Occipital lobe (tissue), 3 donors: ENCODE measurements at places on chromosomes 1 and 21. TPM values are rescaled to one million over a fixed set of nuclear protein-coding genes. Genes with fewer than 3 reads are reported as not detected.

DNA sequence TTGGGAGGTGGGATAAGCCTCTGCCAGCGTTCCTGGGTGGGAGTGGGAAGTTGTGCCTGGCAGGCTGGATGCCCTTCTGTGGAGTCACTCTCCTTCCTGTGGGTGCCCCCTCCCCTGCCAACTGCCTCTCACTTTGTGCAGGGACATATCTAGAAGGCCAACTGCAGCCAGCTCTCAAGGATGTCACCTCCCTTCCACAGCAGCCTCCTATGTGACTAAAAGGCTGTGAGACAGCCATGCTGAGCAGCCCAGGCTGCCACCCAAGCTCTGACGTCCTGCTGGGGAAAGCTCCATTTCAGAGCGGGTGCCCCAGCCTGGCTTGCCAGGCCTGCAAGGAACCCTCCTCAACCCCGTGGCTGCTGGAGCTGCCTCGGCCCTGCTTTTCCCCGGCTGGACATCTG is 19.6 kb upstream of the SLC26A9 start:
- DNase-seq = no peak

DNA sequence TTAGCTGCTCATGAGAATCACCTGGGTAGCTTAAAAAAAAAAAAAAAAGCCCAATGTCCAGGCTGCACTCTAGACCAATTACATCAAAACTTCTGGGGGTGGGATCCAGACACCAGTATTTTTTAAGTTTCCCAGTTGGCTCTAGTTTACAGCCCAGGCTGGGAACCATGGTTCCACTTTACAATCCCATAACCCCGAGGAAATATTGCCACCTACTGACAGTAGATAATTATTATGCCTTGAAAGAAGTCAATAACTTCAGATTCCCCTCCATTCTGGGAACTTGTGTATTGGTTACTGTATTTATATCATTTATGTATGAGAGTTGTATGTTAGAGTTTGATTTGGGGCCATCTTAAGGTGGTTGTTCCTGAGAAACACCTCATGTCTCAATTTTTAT is 100.2 kb downstream of the SPATA46 start:
- DNase-seq = no peak

LAMB3 gene
- total RNA-seq = 1.7 TPM

DNA sequence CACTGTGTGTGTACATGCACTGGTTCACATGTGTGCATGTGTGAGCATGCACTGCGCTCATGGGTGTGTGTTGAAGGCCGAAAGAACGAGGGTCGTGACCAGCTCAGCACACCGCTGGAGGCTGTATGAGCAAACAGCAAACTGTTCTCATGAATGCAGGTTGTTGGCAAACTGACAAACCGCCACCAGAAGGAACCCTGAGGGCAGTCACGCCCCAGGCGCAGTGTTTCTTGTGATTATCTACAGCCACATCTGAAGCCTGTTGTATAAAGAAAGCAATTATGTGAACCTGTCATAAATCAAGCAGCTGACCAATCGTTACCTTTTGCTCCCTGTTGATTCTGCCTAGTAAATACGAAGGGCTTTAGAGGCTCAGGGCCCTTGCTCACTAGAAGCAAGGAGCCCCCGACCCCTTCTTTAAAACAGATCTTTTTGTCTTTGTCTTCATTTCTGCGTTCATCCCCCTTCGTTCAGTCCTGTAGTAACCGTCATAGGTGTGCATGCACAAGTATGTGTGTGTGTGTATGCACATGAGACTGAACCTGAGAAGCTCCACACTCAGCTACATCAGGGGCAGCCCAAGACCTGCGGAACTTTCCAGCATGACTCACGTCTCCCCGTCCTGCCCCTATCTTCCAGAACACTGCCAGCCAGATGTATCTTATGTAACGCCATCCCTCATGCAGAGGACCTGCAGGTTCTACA is 16.8 kb upstream of the RIPK4 start:
- DNase-seq = no peak

- no peak for DNase-seq
These were observed 1568.3 kb downstream of the AMY1C start for GRCh38 chr1:105317976-105318375.

GRCh38 chr1:29974316-29974724 is 738.0 kb downstream of the PTPRU start:
- no peak for DNase-seq

DNA sequence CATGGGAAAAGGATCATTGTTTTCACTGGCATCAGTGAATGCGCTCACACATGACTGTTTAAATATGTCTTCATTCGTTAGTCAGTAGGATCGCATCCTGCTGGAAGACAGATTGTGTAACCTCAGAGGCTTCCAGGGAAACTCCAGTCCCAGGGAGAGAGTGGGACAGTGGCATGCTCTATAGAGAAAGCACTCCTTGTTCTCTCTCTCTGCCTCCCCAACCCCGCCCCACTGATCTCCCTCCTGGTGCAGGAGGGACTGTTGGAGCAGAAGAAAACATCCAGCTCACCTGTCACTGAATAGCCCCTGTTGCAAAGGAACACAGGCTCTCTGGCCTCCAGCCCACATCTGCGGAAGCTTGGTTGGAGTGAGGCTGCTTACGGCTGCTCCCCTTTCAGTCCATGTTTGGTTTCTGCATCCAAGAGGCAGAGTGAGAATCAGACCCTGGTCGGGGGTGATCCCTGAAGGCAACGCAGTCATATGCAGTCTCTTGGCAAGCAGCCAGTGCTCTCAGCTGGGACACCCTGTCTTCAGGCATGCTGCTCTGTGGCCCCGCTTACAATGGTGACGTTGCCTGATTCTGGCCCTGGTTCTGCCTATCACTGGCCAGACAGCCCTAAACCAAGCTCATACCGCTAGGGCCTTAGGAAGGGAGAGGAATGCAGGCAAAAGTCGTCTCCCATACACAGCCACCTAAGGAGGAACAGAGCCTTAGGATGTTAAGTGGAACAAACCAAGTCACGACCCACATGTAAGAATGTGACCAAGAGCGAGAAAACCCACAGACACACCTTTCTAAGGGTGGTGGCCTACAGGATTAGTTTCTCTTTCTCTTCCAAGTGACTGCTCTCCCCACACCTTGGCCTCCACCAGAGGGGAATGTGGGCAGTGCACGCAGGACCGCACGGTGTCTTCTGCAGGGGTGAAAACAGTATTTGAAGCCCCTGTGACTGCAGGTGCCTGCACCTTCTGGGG is 39.7 kb downstream of the BACE2 start:
- no peak for DNase-seq

DNA sequence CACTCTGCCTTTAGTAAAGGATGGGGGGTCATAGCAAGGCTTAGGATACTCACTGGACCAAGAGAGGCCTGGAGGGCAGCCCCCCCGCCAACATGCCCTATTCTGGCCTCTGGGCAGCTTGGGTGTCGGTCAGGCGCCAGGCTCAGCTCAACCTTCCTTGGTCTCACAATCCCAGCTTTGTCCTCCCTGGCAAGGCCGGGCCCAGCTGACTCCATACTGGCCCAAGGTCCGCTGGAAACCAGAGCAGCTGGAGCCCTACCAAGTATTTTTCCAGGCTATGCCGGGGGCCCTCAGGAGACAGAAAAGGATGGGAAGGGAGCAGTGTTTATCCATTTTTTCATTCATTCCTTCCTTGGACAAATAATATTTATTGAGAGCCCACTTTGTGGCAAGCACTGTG is 6.2 kb downstream of the FBXO2 start:
- peak; percentile 84 for DNase-seq
